ENCODE measurements at places on chromosomes 16 and 17. TPM values are rescaled to one million over a fixed set of nuclear protein-coding genes. Genes with fewer than 3 reads are reported as not detected.

The AP1G1 gene
- 179 TPM for total RNA-seq

The TMED6 gene
- total RNA-seq: 0.92 TPM

The MYH13 gene
- not detected for total RNA-seq

The SLC5A2 gene
- 1.8 TPM for total RNA-seq

The KRT16 gene
- total RNA-seq: not detected

The KRTAP1-5 gene
- total RNA-seq: not detected

The TOP2A gene
- 2.9 TPM for total RNA-seq

The ABCC11 gene
- 0.16 TPM for total RNA-seq

The OR1A1 gene
- total RNA-seq: not detected

The SYCE1L gene
- total RNA-seq: 6.1 TPM

The C16orf96 gene
- total RNA-seq: 0.27 TPM

The CIAPIN1 gene
- total RNA-seq: 29.7 TPM

The PTX4 gene
- total RNA-seq: not detected

The PRPSAP2 gene
- 23.8 TPM for total RNA-seq

The CEP112 gene
- total RNA-seq: 1.5 TPM

The ALDH3A1 gene
- total RNA-seq: not detected

The SCRN2 gene
- 17.6 TPM for total RNA-seq

The LGALS9 gene
- 13.9 TPM for total RNA-seq

The GNAO1 gene
- total RNA-seq: 2.3 TPM

The PRSS22 gene
- total RNA-seq: 2.4 TPM

The MTSS2 gene
- 27.9 TPM for total RNA-seq

The PERCC1 gene
- 1.2 TPM for total RNA-seq

The CBLN1 gene
- not detected for total RNA-seq

The LDHD gene
- not detected for total RNA-seq

The NPIPB13 gene
- total RNA-seq: 13.8 TPM

The C16orf87 gene
- total RNA-seq: 14.0 TPM

The CES5A gene
- total RNA-seq: not detected

The SRCIN1 gene
- total RNA-seq: 0.52 TPM

The PPL gene
- not detected for total RNA-seq

The CCDC200 gene
- not detected for total RNA-seq

The BRIP1 gene
- total RNA-seq: 1.5 TPM

The KRTAP4-9 gene
- total RNA-seq: not detected

The SLFN13 gene
- total RNA-seq: 16.1 TPM

The LUC7L3 gene
- total RNA-seq: 96.1 TPM

The SDR42E1 gene
- total RNA-seq: 6.7 TPM

The ZG16 gene
- total RNA-seq: not detected

The CREBBP gene
- total RNA-seq: 189 TPM

The TMEM235 gene
- not detected for total RNA-seq

The NLGN2 gene
- total RNA-seq: 15.7 TPM

The TMC5 gene
- total RNA-seq: not detected

The GRN gene
- 8.5 TPM for total RNA-seq

The MPV17L gene
- total RNA-seq: not detected

The KRT39 gene
- not detected for total RNA-seq

The COL1A1 gene
- 37.2 TPM for total RNA-seq

The CDH1 gene
- total RNA-seq: 0.83 TPM

The C1QTNF1 gene
- total RNA-seq: 0.78 TPM

The HSF5 gene
- total RNA-seq: 1.1 TPM

The LRRC46 gene
- 1.5 TPM for total RNA-seq

The AANAT gene
- total RNA-seq: not detected

The HYDIN gene
- not detected for total RNA-seq

The PDIA2 gene
- total RNA-seq: not detected

The SEZ6L2 gene
- not detected for total RNA-seq

Data from CD8-positive, alpha-beta T cell (primary cell).